ENCODE measurements at places on chromosomes 6 and 20.

DNA sequence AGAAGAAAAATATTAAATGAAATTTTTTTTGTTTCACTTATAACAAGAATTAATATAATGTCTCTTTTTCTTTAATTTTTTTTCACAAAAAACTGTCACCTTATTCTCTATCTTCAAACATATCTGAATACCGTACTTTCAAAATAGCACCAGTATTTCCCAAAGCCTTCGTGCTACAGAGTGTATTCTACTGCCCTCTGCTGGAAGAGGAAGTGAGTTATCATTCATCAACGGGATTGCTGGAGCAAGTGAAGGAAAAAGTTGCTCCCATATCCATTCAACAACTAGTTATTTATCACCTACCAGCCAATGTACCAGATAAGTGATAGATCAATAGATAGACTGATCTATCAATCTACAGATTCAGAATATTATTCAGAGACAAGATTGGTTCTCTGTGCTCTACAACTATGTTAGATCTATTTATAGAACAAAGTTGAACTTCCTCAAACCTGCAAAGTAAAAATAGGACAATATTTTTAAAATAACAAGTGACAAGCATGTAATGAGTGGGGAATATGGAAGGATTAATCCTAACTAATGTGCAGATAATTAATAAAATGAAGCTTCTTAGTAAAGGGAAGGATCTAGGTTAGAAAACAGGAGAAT, 26.7 kb upstream of the TFAP2B start:
- DNase-seq: no peak

DNA sequence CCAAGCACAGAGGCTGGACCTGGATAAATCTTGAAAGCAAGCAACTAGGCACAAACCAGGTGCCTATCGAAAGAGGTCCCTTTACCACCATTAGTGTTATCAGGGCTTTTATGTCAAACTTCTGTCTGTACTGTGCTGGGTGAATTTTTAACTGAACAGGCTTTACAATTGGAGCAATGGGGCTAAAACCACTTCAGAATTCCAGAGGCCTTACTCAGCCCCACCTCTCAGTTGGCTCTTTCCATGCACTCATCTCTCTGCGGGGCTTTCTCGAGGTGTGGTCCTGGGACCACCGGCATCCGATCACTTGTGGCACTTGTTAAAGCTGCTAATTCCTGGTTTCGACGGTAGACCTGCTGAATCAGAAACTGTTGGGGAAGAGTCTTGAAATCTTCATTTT, 232.5 kb downstream of the SOX4 start:
- DNase-seq: no peak

GRCh38 chr20:39632176-39632575, 670.0 kb downstream of the DHX35 start:
- no peak for DNase-seq

- DNase-seq: no peak
Observed at GRCh38 chr6:15526212-15526701, 136.6 kb downstream of the DTNBP1 start.

GRCh38 chr6:132025468-132025867, 74.3 kb upstream of the CCN2 start:
- no peak for DNase-seq

- no peak for DNase-seq
Observed at GRCh38 chr20:48630342-48631075, 197.3 kb downstream of the PREX1 start.

DNA sequence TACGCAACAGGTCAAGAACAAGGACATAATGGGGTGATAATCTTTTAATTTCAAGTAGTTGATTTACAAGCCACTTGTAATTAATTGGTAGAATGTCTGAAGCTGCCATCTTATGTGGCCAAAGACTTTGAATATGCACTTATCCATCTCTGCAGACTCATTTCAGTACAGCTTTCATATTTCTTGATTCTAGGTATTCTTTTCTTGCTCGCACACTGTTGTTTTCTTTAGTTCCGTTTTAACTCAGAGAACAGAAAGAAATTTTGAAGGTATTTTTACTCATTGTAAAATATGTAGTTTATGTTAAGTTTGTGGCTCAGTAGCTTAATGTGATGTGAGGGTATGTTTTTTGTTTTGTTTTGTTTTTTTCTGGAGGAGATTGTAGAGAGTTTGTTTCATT, 73.9 kb downstream of the UBR2 start:
- no peak for DNase-seq

- DNase-seq: no peak
Observed at GRCh38 chr20:62906209-62906608, 20.1 kb downstream of the DIDO1 start.

DNA sequence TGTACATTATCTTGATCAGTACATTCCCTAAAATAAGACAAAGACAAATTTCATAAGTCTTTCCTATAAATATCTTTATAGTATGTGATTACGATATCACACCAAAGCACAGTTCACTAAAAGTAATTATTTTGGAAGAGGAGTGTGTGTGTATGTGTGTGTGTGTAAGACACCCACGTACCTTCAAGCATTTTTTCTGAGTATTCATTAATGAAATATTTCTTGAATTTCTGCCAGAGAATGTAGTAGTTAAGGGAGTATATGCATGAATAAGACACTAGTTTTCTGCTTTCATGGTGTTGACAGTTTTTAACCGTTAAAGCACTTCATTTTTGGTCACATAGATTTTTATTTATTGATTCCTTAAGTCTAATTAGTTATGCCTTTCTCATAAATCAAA, 36.8 kb downstream of the MANEA start:
- no peak for DNase-seq

DNA sequence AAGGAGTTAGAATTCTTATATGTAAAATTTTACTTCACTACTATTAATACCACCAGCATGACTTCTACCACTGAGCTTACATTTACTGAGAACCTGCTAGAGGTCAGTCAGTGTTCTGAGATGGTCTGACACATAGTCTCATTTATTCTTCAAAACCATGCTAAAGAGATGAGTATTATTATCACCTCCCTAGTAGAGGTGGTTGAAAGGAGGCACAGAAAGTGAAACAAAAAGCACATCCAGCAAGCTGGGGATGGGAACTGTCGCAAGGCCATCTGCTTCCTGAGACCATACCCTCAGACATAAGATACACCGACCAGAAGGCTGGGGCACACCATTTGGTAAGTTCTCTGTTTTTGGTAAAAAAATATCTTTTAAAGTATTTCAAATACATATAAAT, 137.7 kb downstream of the INSM1 start:
- no peak for DNase-seq

DNA sequence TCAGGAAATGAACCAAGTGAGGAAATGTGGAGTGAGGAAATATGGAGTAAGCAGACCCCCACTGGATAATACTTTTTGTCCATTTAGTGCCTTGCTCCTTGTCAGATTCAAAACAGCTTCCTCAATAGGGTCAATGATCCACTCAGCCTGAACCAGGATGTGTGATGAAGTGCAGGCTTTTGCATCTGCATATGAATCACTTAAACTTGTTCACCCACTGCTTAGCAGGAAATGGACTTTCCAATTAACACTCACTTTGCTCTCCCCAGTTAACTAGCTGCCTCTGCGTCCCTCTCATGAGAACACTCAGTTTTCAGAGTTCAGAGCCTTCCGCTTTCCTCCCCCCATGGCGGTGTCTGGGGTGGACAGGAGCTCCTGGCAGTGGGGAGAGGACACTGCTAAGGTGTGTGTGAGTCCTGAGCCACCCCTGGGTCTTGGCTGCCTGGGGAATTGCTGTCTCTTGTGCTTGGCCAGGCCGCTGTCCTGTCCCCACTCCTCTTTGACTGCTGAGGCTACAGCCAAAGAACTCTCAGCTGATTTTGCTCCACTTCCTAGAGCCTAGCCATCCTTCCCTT, 621.8 kb downstream of the CDH26 start:
- no peak for DNase-seq

GRCh38 chr6:34389034-34389433, 3.4 kb downstream of the NUDT3 start:
- no peak for DNase-seq

- DNase-seq: no peak
Observed at GRCh38 chr6:142705054-142705453, 239.9 kb downstream of the HIVEP2 start.

GRCh38 chr6:13014504-13015378, 298.2 kb downstream of the PHACTR1 start:
- DNase-seq: no peak

GRCh38 chr20:63967330-63968135, 2.2 kb downstream of the ZNF512B start:
- no peak for DNase-seq

- no peak for DNase-seq
Observed at GRCh38 chr6:45983062-45983461, 32.6 kb downstream of the CLIC5 start.

- no peak for DNase-seq
Observed at GRCh38 chr6:32922083-32922482, 18.7 kb downstream of the HLA-DMB start.

DNA sequence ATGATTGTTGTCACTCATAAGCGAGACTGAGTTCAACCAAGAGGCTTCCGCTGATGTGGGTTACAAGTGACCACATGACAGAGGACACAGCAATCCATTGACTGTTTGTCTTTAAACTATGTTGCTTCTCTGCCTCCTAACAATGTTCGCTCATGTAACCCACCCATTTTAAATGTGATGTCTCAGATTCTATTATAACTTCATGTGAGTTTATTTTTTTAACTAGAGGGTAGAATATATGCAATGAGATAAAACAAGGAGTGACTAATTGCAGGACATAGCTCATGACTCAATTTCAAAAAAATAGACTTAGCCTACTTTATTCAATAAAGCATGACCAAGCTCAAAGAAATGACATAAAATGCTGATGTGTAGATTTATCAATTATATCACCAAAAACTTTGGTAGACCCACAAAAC, 119.2 kb upstream of the SASH1 start:
- DNase-seq: no peak

DNA sequence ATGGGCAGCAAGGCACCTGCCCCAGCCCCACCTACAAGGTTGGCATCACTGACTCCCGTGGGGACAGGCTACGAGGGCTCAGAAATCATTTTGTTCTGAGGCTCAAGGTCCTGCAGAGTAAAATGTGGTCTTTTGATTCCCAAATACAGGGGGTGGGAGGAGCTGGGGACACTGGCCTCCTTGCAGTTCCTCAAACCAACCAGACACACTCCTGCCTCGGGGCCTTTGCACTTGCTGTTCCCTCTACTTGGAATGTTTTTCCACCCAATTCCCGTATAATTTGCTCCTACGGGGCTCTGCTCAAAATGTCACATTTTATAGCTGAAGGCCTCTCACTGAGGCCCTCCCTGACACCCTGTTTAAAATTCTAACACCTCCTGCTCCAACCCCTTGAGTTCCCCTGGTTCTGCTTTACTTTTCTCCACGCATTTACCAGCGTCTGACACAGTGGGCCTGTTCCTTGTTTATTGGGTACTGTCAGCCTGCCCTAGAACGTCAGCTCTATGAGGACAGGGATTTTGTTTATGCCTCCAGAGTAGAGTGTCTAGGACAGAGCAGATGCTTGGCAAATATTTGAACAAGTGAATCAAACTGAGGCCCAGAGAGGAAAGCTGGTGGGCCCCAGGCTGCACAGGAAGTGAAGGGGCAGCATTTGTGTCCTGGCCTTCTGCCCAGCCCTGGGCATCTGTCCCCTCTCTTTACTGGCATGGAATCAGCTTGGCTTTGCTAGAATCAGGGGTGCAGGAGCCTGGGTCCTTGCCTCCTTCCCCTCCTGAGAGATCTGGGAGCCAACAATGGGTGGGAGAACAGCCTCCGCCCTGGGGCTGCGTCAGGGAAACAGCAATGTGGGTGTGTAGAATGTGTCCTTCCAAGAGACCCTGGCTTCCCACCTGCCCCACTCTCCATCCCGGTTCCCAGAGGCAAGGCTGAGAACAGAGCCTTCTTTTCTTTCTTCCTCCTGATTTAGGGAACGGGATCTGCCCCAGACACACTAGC, 18.5 kb downstream of the NOL4L start:
- no peak for DNase-seq

DNA sequence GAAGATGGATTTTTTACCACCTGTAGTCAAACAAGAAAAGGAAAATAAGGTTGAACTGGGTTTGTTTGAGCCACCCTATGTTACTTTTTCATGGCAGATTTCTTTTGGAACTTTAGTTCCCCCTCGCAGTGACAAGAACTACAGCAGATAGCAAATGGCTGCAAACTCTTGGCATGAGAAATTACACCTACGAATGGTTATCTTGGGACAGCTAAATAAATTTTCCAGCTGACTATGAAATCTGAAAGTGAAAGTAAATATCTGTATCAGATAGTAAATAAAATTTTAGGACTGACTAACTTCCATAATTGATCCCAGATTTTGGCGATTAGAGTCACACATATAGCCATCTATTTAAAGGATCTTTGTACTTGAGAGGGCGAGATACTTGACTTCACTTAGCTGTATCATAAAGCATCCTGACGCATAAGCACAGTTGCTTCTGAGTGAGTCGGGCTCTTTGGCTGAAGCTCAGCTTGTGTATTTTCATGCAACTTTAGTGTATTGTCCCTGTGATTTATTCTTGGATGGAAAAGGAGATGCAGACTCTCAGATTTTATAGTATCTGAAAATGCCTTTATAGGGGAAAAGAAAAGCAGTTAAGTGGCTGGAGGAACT, 125.3 kb upstream of the B3GAT2 start:
- DNase-seq: no peak

GRCh38 chr20:57760698-57761412, 51.0 kb upstream of the PMEPA1 start:
- DNase-seq: no peak

GRCh38 chr6:11179419-11180202, 52.9 kb downstream of the NEDD9 start:
- DNase-seq: no peak

DNA sequence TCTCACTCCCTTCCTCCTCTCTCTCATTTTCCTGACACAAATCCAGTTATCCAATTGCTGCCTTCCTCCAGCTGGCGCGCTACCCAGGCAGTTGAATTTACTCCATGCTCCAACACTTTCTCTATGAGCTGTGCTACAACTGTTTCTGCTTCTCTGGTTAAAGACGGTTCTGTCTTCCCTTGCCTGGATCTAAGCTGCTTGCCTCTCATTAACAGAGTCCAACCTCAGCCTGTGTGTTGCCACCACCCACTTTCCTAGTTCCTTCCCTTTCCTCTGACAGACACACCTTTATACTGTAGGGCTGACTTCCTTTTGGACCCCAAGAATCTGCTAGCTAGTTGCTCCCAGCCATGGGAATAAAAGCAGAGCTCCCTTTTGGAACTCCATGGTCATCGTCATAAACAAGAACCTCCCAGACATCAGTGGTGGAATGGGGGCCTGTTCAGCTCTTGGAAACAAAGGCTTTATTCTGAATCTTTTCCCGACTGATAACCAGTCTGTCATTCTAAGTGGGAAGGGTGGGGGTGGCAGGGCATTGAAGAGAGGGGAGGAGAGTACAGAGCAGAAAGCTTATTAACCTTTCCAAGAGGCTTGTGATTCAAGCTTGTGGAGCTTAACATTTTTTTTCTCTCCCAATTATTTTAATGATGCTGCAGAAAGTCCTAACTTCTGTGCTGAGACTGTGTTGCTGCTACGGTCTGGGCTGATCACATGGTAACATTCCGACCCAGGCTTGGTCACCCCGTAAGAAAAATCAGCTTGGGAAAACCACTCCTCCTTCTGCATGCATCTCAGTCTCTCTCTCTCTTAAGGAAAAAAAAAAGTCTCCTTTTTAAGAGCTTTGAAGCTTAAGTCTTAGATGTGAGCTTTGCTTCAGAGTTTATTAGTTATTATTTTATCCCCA, 31.3 kb upstream of the BMP2 start:
- no peak for DNase-seq

Data from stimulated activated CD4-positive, alpha-beta T cell treated with anti-CD3 and anti-CD28 coated beads, Interleukin-12 subunit alpha, Interleukin-12 subunit beta, amount 100 ng/mL, for 48 hours (primary cell).